Colonic mucosa (tissue), 4 donors: ENCODE measurements at places on chromosomes 4 and X. TPM values are rescaled to one million over a fixed set of nuclear protein-coding genes. Genes with fewer than 3 reads are reported as not detected.

The CT47A7 gene
- total RNA-seq = not detected

The RPL36A gene
- 184 TPM for total RNA-seq

The MXRA5 gene
- 2.4 TPM for total RNA-seq

The DDX53 gene
- not detected for total RNA-seq

The TLR6 gene
- total RNA-seq = 2.2 TPM

The AKAP4 gene
- not detected for total RNA-seq
